ENCODE measurements at places on chromosomes 11 and 22.

DNA sequence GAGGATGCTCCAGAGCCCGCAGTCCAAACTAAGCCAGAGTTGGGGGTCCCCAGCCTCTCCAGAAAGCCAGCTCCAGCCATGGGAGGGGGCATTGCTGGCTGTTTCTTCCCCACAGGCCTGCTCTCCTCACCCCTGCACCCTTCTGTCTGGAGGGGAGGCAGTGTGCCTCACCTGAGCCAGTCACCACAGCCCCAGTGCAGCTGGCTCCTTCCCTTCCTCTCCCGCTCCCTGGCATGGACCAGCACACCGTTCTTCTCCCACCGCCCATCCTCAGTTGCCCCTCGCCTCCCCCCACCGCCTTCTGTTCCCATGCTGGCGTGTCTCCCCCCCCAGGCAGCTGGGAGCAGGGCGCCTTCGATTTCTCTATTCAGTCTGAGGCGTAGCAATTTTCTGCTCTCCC lies 110.5 kb upstream of the THY1 start:
- no peak for DNase-seq

DNA sequence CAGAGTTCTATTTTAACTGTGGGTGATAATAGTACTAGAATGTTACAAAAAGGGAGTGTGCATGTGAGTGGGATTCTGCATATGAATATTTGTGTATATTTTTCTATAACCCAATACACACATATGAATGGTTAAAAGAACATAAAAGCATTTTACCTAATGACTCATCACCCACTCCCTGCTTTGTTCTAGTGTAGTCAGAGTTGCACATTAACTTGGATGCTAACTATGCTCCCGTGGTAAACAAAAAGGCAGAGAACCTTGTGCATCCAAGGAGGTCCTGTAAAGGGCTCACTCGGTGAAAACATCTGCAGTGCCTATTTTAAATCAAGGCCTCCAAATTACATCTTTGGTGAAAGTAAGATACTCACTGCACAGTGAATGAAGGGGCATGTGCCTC lies 1289.4 kb downstream of the LRRC4C start:
- DNase-seq, result no peak

DNA sequence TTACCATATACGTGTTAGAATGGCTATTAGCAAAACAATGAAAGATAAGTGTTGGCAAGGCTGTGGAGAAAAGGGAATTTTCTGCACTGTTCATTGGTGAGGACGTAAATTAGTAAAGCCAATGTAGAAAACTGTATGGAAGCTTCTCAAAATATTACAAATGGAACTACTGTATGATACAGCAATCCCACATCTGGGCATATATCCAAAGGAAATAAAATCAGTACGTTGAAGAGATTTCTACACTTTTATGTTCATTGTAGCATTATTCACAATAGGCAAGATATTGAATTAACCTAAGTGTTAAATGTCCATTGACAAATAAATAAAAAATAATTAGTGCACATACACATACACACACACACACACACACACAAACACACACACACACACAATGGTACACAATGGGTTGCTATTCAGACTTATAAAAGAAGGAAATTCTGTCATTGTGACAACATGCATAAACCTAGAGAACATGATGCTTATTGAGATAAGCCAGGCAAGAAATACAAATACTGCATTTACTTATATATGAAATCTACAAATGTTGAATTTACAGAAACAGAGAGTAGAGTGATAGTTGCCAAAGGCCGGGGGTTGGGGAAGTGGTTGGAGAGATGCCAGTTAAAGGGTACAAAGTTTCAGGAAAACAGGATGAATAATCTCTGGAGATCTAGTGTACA lies 565.8 kb upstream of the LRRC4C start:
- DNase-seq, result no peak

DNA sequence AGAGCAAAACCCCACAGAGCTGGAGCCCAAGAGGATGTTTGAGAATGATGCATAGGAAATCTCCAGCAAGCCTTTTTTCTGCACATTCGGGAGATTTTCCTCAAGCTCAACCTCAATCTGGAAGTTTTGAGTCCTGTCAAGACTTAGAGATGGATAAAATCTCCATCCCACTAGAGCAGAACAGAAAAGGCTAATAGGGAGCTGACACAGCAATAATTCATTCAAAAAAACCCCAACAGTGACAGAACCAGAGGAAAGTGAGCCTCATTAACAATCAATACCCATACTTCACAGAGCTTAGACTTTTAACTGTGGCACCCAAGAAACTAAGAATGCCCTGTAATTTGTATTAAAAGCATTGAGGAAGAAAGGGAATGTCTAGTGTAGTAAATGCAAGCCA lies 115.9 kb upstream of the BDNF start:
- DNase-seq, result no peak

- no peak for DNase-seq
Observed at GRCh38 chr11:14894657-14895598, 2.9 kb upstream of the CYP2R1 start.

DNA sequence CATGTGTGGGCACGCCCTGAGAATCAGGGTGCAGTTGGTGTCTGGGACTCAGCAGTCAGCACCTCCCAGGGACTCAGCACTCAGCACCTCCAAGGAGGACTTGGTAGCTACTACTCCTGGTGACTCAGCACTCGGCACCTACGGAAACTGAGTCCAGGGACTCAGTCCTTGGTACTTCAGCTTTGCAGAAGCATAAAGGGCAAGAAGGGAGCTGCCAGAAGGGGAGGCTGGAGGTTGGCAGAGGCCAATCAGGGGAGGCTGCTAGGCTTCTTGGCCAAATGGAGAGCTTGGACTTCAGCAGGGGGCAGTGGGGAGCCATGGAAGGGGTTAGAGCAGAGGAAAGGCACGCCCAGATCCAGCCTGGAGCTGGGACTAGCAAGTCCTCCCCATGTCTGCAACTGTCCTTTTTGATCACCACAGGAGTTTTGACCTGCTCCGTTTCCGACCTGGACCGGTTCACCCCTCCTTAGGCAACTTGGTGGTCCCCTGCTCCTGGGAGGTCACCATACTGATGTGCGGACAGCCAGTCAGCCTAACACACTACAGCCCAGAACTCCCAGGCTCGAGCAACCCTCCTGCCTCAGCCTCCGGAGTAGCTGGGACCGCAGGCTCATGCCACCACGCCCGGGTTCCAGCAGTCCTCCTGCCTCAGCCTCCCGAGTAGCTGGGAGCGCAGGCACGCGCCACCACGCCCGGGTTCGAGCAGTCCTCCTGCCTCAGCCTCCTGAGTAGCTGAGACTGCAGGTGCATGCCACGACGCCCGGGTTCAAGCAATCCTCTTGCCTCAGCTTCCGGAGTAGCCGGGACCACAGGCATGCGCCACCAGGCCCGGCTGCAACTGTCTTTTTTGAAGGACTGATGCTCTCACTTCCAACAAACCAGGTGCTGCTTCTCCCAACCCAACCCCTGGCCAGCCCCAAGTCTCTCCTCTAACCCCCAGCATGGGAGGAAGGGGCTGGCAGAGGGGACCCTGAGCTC lies 1.5 kb downstream of the ANO9 start:
- no peak for DNase-seq

DNA sequence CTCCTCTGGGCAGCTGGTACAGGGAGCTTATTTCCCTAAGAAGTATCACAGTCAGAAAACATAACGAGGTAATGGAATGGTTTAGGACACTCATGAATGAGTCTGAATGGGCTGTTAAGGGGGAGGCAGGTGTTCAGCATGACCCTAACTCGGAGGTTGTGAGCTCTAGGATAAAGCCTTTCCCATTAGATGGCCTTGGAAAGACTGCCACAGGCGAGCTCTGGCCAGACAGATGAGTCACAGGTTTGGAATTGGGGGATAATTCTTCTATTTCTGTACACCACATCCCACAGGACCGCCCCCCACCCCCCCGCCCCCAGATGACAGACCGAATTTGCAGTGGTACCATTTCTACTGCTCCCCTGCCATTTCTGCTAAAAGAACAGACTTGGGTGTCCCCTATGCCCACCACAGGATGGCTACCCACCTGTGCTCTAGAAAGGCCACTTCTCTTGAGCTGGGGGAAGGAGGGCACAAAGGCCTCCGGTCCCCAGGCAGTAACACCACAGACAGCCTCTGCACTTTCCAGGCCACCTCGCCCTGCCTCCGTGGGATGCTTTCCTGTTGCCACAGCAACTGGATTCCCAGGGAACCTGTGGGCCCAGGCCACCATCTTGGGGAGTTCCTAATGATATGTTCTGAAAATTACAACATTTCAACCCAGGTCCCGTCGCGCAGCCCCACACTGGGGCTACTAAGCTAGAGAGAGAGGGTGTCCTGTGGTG lies 76.7 kb downstream of the TRIM29 start:
- no peak for DNase-seq

GRCh38 chr22:36839356-36840073 lies 21.3 kb upstream of the NCF4 start:
- DNase-seq, result no peak

GRCh38 chr11:97772705-97773104 lies 1248.0 kb upstream of the CNTN5 start:
- DNase-seq, result no peak

DNA sequence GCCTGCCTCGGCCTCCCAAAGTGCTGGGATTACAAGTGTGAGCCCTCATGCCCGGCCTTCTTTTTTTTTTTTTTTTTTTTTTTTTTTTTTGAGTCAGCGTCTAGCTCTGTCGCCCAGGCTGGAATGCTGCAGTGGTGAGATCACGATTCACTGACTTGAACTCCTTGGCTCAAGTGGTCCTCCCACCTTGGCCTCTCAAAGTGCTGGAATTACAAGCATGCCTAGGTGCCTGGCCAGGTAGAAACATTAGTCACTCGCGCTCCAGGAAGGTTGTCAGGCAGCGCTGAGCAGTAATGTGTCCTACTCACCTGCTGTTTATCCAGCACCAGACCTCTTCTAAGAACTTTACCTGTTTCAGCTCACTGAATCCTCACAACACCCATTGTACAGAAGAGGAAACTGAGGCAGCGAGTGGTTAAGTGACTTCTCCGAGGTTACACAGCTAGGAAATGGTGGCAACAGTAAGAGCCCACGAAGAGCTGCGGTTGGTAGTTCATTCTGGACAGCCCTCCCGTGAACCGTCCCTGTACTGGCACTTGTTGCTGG lies 496 bp upstream of the CST6 start:
- no peak for DNase-seq

- DNase-seq, result no peak
Observed at GRCh38 chr11:85310479-85310878, 316.7 kb downstream of the DLG2 start.

DNA sequence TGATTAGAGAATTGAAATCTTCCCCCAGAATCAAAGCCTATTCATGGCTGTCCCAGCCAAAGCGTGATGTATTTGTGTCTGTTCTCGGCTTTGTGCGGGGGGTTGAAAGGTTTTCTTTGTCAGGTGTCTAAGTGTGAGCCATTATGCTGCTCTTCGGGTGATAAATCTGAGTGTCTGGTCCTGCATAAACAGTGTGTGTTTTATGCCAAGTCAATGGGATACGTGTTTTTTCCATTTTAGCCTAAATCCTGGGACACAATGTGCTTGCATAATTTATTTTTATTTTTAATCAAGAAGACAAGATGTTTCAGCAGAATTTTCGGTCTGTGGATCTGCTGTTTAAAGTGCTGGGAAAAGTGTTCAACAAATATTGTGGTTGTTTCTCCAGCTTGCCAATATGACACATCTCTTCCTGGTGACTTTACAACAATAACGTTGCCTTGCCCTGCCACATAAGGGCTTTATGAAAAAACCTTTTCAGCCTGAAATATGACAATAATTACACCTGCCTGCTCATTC lies 267.8 kb downstream of the TBC1D22A start:
- DNase-seq, result no peak

DNA sequence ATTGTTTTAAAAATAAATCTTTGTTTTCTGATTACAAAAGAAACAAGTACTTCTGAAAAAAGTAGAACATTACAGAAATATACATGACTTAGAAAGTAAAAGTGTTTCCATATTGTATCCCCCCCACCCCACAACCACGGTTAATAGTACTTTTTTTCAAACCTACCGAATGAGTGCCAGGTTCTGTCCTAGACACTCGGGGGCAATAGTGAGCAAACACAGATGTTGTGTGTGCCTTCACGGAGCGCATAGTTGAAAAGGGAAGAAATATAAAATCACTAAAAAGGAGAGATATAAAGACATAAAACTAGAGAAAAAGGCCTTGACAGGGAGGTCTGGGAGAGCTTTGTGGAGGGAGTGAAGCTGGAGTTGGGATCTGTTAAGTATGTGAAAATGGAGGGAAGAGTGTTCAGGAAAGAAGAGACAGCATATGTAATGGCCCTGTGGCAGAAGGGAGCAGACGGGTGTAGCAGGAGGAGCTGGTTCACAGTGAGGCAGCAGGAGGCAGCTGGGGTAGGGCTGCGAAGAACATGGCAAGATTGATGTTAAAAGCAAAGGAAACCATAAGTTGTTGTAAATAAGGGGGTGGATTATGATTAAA lies 42.1 kb upstream of the ALX4 start:
- DNase-seq, result no peak

DNA sequence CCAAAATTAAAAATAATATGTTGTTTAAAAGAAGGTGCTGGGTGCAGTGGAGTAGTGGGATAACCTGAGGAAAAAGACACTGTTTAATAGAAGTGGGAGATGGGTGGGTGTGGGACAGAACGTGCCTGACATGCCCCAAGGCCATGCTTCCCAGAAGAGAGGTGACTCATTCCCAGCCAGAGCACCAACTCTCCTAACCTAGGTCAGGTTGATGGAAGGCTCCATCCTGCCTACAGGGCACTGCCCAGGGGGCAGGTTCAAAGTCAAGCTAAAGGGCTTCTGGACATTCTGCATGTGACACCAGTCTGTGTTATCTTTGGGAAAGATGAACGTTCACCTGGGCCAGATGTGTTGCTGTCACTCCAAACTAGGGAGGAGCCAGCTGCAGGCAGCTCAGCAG lies 453.1 kb downstream of the SOX6 start:
- no peak for DNase-seq

DNA sequence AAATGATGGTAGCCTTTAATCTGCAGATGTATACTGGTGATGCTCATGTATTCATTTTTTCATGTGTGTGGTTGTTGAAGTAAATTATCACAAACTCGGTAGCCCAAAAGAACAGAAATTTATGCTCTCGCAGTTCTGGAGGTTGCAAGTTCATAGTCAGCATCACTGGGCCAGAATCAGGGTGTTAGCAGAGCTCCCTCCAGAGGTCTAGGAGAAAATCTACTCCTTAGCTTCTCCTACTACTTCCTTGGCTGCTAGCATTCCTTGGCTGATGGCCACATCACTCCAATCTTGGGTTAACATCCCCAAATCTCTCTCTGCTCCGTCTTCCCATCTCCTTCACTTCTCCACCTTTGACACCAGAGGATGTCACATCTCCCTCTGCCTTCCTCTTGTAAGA lies 45.3 kb upstream of the GALNT18 start:
- DNase-seq, result no peak

GRCh38 chr22:37377927-37378326 lies 49.4 kb downstream of the ELFN2 start:
- DNase-seq, result no peak

- DNase-seq, result peak; percentile 23
Observed at GRCh38 chr11:82682003-82682751, 51.5 kb downstream of the FAM181B start.
